Glutamatergic neuron (in vitro differentiated cells): ENCODE measurements at places on chromosomes 1 and 21.
A peak's percentile ranks its signal among the peaks of the same experiment; 100 is the strongest.

DNA sequence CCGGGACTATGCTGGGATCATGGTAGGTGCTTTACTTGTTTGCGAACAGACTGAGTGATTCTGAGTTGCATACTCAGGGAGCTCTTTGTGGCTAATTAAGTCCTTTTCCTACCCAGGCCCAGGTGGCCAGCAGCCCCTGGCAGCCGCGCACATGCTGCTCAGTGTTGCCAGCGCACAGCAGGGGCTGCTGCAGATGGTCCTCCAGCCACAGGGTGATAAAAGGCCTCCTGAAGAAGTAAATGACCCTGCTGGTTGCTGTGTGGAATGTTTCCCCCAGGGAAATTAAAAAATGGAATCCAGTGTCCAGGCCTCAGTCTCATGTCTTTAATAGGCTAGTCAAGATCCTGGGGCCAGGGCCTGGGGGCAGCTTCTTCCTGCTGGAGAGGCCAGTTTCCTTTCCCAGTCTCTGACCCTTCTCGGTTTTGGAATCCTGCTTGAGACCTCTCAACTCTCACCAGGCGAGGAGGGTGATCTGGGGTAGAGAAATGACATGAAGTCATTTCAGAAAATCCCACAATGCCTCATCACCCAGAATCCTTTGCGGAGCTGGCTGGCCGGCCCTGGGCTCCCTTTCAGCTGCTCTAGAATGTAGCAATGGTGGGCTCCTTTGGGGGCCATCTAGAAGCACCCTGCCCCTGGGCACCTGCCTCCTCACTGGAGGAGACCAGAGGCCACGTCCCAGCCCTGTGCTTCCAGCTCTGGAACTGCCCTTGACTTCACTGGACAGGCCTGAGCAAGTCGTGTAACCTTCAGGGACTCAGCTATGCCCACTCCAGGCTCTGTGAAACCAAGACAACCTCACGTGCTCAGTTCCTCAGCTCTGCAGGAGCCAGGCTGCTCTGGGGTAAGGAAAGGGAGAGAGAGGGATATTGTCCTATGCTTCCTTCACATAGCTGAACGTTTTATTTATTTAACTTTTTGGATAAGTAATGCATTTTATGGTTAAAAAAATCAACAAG is 131.4 kb downstream of the MRPS6 start:
- peak; percentile 82 for DNase-seq

GRCh38 chr1:205791568-205792180 is 16.4 kb upstream of the RAB29 start:
- DNase-seq: peak; percentile 70

GRCh38 chr1:193806079-193807048 is 620.0 kb upstream of the B3GALT2 start:
- no peak for DNase-seq

GRCh38 chr1:212301580-212301979 is 16.4 kb downstream of the PPP2R5A start:
- no peak for DNase-seq
